Activated T-cell treated with anti-CD3 and anti-CD28 coated beads, Interleukin-2, amount 50 U/mL, for 24 hours (primary cell): ENCODE measurements at places on chromosomes 3 and 15.

- no peak for DNase-seq
Measured at GRCh38 chr3:78951342-78951945, 816.4 kb downstream of the ROBO1 start.

GRCh38 chr3:143791386-143791785 lies 56.9 kb downstream of the SLC9A9 start:
- no peak for DNase-seq

GRCh38 chr15:77019521-77020331 lies 24.8 kb downstream of the PSTPIP1 start:
- peak; percentile 69 for DNase-seq

DNA sequence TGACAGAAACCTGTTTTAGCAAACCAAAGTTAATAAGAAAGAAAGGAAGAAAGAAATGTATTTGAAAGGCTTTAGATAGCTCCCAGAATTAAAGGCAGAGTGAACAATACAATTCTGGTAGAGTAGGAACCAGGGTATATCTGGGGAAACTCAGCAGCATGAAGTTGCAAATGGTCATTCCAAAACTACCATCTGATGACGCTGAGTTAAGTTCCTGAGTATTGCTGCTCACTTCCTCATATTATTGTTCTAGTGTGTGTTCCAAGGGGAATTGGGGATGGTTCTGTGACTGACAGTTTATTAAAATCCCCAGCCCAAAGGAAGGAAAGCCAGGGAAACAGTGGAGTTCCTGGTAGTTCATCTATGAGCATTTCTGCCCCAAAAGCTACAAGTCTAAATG lies 88.3 kb upstream of the FRMD4B start:
- DNase-seq = no peak

DNA sequence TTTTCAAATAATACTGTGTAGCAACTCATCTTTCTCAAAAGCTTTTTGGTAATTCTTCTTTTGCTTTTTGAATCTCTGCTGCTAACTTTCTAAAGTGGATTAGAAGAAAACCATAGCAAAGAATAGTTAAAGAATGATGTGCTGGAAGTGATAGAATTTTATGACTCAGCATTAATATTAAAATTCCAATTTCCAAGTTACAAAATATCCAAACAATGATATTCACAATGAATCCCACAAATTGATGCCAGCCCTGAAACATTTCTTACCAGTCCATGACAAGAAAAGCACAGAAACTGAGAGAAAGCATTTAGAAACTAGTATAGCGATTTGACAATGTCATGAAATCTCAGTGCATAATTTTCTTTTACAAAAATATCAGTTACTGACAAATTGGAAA lies 482.2 kb downstream of the RBMS3 start:
- DNase-seq = no peak
